ENCODE measurements at places on chromosomes 2 and 18.

- DNase-seq = no peak
Observed at GRCh38 chr18:25283781-25284180, 68.2 kb downstream of the ZNF521 start.

DNA sequence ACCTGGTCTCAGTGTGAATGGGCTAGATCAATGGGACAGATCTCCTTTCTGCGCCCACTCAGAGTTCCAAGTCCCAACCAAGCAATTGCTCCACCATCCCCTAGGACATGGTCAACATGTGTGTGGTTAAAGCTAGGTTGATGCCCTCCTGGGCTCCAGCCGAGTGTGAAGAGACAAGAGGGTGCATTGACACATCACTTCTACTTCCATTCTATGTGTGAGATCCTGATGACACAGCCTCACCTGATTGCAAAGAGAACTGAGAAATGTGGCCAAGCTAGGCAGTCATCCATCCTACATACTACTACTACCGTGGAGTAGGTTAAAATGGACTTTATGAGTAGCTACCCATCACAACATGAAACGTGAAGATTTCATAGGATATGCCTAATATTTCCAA is 106.8 kb downstream of the NCKAP5 start:
- DNase-seq = no peak

DNA sequence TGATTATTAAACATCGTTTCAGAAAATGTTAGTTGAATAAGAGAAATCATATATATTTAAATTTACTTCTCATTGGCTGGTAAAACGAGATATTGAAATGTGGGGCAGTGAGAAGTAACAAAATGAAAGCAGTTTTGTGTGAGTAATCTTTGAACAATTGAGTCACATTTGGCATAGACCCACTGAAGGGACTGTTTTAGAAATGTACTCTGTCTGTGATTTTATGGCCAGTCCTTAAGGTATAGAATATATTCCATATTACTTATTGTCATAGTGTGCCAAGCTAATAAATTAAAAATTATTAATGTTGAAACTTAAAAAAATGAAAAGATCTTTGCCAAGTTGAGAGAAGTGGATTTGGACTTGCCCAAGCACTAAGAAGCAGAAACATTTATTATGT is 222.4 kb upstream of the COL3A1 start:
- DNase-seq = no peak

GRCh38 chr2:218344755-218345417 is 11.8 kb upstream of the CATIP start:
- DNase-seq = no peak

GRCh38 chr18:44744161-44745121 is 63.8 kb downstream of the SETBP1 start:
- no peak for DNase-seq

DNA sequence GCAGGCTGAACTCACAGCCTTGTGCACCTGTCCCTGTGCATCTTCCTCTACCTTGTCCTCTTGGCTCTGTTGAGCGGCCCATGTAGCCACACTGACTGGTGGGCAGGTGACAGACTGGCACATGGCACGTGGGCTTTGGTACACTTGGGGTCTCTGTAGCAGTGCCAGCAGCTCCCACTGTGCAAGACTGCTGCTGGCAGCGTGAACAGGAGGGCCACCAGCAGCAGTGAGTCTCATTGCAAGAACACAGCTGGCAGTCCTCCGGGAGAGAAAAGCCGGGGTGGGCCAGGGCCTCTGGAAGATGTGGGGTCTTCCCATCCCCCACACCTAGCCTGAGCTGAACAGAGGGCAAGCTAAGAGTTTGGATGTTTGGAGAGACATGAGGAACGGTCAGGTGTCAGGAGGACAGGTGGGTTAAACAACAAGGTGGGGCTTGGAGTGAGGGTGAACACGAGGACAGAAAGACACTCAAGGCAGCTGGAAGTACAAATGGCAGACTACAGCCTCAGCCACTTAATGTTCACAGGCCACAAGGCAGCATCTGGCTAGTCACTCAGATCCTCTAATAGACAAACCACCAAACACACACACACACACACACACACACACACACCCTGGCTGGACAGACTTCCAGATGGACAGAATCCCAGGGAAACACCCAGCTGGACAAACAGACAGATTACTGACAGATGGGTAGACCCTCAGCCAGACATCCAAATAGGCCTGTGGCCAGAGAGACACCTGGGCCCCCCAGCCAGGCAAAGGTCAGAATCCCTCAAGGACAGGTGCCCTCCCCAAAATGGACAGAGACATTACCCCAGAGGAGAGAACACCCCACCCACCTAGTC is 2.3 kb upstream of the PTPN18 start:
- DNase-seq = no peak

DNA sequence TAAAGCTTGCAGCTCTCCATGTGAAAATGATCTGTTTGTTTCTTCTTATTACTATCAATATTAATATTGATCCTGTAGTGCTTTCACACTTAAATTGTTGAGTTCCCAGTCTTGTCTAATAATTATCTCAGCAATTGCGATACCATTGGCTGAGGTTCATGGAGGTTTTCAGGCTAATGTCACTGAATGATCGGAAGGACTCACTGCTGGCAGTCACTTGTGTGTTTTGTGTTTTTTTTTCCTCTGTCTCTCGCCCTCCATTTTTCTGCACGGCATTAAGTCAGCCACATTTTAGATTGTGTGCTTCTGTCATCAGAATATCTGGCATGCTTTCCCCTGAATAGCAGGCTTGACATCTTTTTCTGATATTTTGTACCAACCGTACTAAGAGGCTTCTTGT is 43.7 kb downstream of the AGAP1 start:
- DNase-seq = no peak

GRCh38 chr2:69939722-69940121 is 21.7 kb downstream of the ASPRV1 start:
- no peak for DNase-seq

GRCh38 chr2:238082827-238083226 is 17.3 kb upstream of the ESPNL start:
- DNase-seq = peak; percentile 2

DNA sequence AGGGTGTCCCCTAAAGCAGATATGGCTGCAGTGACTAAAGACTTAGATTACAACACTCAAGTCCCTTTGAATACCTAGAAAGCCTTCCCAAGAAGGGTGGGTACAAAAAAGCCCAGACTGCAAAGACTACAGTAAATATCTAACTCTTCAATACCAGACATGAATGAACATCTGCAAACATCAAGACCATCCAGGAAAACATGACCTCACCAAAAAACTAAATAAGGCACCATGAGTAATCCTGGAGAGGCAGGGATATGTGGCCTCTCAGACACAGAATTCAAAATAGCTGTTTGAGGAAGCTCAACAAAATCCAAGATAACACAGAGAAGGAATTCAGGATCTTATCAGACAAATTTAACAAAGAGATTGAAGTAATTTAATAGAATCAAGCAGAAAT is 138.2 kb upstream of the OTOS start:
- DNase-seq = no peak

DNA sequence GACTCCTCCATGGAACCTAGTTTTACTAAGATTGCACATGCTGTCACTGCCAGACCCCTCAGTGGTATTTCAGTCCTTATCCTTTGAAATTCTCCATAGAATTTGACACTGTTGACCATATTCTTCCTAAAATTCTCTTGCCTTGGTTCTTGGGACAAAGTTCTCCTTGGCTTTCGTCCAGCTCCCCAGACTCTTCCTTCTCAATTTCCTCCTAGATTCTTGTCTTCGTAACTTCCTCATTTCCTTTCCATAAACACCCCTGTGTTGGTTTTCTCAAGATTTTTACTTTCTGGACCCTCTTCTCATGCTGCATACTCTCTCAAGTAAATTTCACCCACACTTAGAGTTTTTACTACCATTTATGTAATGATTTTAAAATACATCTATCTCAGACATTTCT is 96.6 kb upstream of the TWSG1 start:
- DNase-seq = no peak

DNA sequence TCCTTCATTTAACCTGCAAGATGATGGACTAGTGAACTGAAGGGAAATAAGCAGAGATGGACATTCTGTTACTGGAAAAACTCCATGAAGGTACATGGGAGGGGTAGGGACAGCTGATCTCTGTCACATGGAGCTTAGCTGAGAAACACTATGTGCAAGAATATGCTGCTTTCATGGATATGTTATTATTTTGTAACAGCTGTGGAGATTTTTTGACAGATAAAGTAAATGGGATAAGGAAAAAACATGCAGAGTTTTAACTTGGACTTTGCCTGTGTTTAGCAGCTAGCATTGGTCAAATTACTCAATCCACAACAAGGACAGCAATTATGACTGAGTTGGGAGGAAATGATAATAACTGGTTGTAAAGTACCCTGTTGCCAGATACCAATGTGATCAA is 28.7 kb upstream of the HNRNPA3 start:
- no peak for DNase-seq

GRCh38 chr2:64861452-64862397 is 127.5 kb upstream of the SLC1A4 start:
- DNase-seq = no peak

GRCh38 chr18:44841752-44842587 is 161.3 kb downstream of the SETBP1 start:
- DNase-seq = no peak

DNA sequence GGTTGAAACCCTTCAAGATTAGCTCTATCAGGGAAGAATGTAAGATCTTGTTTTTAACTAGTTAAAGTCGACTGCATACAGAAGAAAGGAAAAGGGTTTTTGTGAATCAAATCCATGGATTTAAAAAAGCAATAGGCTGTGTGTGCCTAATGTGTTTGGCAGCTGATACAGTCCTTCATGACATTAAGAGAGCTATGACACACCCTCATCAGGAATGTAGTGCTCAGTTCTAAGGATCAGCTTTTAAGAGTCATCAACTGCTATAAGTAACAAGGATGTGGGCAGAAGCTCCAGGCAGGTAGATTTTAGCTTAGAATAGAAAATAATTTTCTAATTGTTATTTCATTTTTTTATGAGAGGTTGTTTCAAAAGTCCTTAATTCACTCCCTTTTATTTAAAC is 52.9 kb downstream of the PPP1R1C start:
- DNase-seq = no peak

DNA sequence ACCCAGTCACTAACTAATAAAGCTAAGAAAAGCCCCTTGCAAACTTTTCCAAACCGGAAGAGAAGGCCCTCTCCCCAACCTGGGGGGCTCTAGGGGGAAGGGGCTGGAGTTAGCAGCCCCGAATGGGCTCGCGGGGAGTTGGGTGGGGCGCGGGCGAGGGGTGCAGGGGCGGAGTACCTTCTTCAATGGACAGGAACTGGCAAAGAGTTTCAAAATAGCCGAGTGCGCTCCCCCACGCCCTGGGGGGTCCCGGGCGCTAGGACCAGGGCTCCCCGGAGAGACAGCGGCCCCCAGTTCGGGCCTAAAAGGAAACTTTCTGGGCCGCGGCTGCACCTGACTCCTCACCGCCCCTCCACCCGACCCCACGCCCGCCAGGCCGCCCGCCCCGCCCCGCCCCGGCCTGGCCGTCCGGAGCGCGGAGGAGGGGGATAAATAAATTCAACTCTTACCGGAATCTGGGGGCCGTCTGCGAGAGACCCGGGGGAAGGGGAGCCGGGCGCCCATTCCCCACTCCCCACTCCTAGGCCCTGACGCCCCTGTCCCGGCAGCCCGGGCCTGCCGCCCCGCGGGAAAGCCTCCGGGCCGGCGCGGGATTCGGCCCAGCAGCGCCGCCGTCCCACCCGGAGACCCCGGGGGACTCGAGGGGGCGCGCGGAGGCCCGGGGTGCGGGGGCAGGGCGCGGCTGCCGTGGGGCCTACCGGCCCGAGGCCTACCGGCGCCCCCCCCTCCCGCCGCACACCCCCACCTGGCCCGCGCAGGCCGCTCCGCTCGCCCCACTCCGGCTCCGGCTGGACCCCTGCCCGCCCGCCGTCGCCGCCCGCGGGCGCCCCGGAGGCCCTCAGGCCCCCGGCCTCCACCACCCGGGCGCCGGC is 868 bp downstream of the INO80D start:
- DNase-seq = peak; percentile 43

DNA sequence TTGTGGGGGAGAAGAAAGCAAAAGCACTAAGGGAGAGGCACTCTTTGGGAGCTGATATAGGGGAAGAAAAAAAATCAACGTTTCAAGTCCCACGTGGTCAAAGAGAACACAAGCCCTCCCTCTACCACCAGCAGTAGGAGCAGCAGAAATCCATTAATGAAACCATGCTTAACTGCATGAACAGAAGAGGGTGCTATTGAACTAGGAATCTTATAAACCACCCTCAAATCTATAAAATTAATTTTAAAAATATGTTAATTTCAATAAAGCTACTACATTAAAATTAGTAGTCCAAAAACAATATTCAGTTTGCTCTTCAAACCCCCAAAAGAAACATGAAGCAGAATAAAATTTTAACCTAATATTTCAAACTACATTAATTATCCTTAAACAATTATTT is 147.8 kb downstream of the TMEM18 start:
- DNase-seq = no peak

- DNase-seq = no peak
Observed at GRCh38 chr18:32339045-32339444, 131.6 kb downstream of the GAREM1 start.

DNA sequence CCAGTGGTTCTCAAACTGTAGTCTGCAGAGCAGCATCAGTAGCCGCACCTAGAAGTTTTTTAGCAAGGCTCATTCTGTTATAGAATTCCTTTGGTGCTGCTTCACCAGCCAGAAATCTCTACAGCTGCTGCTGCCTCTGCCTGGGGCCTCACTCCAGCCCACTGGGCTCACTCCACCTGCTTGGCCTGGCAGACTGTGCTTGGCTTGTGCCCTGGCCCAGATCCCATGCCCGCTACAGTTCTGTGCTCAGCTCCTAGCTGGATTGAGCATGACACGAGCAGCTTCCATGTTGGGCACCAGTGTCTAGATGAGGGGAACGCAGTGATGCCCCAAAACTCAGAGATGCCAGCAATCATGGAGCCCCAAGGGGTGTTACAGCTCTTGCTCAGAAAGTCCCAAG is 22.6 kb downstream of the MAPK4 start:
- DNase-seq = no peak

GRCh38 chr2:222142027-222142426 is 156.8 kb downstream of the PAX3 start:
- no peak for DNase-seq

DNA sequence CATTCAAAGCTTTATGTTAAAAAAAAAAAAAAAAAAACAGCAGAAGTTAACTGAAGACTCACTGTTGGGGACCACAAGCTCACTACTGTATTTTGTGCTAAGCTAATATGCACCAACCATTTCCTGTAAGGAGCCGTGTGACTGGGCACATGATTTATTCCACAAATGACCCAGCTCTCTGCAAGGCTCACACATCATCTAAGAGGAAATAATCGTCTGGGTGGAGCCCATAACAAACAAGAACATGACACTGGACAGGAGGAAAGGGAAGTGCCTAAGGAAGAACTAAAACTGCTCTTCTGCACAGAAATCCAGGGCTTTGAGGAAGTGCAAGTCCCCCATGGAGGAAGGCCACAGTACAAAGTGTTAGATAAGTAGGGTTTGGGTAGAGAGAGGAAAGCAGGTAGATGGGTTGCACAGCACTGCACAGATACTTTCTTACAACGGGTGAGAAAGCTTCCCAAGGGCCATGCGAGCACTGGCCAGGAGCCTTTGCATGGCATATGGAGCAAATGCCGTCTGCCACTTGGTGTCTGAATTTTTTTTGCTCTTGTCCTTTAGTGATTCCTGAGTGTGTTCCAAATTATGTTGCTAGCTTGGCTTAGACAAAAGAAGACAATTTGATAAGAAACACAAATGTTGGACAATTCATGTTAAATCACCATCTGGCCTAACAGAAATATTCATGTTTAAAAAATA is 24.4 kb downstream of the NFE2L2 start:
- peak; percentile 63 for DNase-seq

Data from activated naive CD4-positive, alpha-beta T cell treated with anti-CD3 and anti-CD28 coated beads for 36 hours (primary cell).